ENCODE measurements at places on chromosomes 5 and 9.
A peak's percentile ranks its signal among the peaks of the same experiment; 100 is the strongest.

DNA sequence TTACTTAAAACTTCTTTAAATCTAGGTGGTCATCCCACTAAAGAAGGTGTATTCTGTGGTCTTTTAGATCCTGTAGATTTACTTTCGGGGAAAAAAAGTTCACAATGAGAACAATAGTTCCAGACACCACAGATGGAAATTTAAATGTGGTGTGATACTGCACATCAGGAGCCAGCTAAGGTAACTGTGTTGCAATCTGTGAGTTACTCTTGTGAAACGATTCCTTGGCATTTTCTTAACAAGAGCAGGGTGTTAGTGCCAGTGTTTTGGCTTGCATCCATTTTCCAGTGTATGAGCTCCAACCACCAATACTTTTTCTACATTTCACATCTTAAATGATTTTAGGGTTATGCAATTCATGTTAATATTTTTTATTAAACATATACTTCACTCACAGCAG, 674.5 kb downstream of the CETN3 start:
- no peak for DNase-seq

DNA sequence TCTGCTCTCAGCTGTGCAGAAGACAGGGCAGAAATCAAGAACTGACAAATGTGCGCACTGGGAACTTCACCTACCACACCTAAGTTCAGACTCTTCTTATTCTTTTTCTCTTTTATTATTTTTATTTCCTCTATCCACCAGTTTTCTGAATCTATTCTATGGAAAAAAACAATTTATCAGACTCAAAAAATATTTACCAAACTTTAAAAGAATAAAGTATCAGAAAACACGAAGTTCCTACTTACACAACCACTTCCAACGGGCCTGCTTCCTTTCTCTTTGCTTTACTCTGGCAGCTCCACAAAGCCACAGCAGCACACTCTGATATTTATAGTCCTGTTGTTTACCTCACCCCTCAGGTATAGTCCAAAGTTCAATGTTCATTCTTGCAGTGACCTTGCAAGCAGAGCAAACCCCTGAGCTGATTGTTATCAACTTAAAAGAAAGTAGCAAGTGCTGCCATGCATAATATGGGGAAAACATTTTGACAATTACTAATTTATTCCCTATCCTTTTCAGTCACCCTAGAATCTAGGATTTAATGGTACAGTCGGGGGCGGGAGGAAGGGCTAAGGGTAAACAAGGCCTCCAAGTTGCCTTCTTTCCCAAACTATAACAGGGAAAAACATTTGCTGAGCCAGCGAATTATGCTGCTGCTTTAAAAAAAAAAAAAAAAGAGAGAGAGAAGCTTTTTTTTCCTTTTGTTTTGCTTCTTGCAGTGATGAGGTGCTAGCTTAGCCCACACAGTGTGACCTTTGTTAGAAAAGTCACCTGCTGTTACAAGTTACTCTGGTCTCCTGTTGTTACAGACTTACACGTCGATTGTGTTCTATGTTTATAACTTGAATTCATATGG, at the start of gene SELENOP:
Gene SELENOP, minus strand, starts transcription at position 302 of the 856 bp plus-strand sequence. CDS start 3,539 bp downstream, outside the sequence.
- peak; percentile 78 for DNase-seq

DNA sequence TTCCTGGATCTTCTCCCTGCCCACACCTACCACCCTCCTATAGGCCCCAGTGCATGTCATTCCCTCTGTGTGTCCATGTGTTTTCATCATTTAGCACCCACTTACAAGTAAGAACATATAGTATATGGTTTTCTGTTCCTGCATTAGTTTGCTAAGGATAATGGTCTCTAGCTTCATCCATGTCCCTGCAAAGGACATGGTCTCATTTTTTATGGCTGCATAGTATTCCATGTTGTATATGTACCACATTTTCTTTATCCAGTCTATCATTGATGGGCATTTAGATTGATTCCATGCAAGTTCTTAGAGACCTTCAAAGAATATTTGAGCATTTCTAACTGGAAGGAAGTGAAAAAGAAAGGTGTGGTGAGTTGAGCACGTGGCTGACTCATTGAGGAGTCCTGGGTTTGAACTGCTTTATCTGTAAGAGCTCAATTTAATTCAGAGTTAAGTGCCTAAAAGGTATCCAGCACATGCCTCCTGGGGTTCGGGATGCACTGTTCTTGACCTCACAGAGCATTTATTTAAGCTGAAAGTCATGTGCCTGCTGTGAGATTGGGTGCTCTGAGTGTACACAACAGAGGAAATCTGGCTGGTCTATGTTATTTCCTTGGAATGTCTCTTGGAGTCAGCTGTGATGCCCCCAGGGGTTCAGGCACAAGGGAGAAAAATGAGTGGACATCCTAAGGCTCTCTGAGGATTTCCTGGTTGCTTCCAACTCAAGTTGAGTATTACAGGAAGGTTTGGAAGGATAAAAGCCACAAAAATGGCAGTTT, 56.4 kb downstream of the SH3GL2 start:
- no peak for DNase-seq

DNA sequence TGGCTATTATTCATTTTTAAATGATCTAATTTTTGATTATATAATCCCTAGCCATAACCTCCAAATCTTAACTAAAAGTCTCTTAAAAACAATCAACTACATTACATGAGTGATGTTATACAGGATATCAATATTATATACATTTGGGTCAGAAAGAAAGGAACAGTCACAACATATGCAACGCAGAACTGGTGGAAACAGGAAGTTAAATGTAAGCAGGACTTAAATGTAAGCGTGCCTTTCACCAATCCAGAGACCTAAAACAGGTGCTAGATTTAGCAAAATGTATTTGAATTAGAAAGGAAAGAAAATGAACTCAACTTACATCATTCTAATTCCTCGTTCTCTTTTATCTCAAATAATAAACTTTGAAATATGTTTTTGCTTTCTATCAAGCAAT, 738.5 kb downstream of the PTPRD start:
- DNase-seq, result no peak

DNA sequence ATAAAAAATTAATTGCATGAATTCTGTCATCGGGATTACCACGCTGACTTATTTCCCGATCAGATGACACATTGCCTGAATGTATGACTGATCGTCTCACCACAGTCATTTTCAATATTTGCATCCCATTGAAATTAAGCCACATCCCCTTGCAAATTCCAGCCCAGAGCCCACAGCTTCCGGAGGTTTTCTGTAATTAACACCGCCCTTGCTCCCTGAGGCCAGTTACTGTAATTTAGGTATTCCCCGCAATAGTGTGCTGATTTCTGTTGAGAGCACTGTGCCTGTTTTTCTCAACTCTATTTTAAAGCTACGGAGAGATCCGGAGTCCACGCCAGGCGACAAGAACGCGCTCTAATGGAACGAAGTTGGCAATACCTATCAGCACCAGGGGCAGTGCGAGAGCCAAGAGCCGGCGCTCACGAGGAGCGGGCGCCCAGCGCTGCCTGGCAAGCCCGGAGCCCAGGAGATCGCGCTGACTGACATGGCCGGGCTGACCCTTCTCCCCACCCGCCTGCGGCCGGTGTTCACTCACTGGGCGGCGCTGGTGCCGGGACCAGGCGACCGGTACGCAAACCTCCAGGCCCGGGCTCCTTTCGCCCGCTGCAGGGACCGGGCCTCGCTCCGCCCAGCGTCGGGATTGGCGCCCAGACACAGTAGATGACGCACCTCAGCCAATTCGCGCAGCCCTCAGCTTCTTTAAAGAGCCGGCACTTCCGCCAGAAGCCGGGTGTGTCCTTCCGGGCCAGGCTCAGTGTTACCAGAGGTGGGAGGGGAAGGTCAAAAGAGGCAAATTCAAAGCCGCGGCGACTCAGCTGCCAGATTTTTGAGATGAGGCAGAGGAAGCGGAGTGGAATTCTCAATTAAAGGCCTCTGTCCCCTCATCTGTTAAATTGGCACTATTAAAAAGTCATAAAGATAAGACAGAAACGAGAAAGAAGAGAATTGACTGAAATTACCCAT, at the start of gene PLGRKT:
Gene PLGRKT, minus strand, starts transcription at position 672 of the 963 bp plus-strand sequence. CDS start 5,948 bp downstream, outside the sequence.
- DNase-seq, result peak; percentile 97

- no peak for DNase-seq
Measured at GRCh38 chr5:44713446-44713845, 95.3 kb upstream of the MRPS30 start.

- no peak for DNase-seq
Measured at GRCh38 chr9:4774209-4774608, 18.5 kb upstream of the RCL1 start.

Measured in NCI-H2081 (cell line).